Stimulated activated CD4-positive, alpha-beta T cell treated with anti-CD3 and anti-CD28 coated beads, Interleukin-1b, Interleukin-23, amount 100 ng/mL, for 1 hour (primary cell): ENCODE measurements at places on chromosomes 2 and 18.

DNA sequence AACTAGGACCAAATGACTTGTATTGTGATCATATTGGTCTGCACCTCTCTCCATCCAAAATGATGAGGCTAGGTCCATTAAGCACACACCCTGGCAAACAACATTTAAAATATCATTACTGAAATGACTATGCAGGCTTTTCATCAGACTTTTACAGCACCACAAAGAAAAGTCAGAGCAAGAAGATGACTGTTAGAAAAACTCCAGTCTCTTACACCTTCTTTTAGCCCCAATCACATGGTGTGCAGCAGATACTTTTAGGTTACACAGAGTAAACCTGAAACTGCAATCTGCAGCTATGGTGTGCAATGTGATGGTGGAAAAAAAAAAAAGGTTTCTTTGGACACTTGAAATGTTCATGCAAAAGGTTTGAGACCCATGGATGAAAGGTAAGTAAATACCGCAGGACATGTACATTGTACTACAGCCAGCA is 5.4 kb upstream of the POLI start:
- no peak for DNase-seq

DNA sequence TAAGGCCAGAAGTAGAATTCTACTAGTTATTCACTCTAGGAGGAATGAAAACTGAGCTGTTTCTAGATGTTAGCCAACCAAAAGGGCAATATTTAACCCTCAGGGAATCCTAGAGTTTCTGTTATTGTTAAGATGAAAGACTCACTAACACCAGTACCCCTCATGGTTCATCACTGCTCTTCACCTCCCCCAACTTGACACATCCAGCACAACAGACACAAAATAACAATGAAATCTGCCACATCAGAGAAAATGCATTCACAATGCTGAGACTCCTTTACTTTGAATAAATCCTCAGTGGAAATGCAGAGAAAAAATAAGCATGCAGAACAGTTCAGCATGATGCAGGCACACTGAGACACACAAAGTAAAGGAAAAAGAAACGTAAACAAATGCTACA is 111.3 kb downstream of the RIF1 start:
- DNase-seq: no peak

GRCh38 chr2:200609028-200609614 is 23.3 kb downstream of the AOX1 start:
- DNase-seq: no peak

DNA sequence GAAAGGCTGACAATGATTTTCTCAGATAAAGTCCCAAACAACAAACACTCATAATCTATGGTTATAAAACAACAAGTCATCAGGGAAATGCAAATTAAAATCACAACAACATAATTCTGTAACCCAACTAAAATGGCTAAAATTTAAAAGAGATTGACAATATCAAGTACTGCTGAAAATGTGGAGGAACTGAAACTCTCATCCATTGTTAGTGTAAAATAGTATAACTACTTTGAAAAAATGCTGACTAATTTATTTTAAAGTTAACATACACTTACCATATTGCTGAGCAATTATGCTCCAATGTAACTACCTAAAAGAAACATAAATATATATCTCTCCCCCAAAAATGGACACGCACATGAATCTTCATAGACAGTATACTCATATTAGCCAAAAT is 245.9 kb upstream of the SPOPL start:
- no peak for DNase-seq

DNA sequence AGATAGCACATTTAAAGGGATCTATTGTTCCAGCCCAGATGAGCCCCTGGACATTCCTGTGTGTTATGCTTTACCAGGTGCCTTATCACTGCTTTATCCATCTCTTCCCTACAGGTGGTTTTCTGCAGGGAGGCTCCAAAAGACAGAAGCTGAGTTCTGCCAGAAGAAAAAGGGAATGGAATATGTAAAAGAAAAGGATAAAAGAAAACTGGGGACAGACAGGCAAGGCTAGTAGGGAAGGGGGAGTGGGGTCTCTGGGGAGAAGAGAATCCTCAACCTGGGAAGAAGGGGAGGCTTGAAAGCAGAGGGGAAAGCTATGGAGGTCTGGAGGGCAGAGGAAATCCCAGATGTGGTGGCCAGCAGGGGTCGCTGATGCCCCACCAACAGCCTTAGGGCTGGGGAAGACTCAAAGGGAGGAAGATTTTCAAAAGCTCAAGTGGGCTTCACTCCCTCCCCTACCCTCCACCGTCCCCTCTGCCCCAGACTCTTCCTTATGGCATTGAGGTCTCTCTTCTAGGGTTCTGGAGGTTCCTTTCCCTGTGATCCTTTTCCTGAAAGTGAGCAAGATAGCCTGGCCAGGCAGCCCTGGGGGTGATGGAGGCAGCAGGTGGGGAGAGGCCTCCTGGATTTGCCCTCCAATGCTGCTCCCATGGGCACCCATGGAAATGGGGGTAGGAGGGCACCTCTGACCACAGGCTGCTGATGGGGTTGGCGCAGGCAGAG is 178.1 kb upstream of the PKDCC start:
- peak; percentile 63 for DNase-seq

DNA sequence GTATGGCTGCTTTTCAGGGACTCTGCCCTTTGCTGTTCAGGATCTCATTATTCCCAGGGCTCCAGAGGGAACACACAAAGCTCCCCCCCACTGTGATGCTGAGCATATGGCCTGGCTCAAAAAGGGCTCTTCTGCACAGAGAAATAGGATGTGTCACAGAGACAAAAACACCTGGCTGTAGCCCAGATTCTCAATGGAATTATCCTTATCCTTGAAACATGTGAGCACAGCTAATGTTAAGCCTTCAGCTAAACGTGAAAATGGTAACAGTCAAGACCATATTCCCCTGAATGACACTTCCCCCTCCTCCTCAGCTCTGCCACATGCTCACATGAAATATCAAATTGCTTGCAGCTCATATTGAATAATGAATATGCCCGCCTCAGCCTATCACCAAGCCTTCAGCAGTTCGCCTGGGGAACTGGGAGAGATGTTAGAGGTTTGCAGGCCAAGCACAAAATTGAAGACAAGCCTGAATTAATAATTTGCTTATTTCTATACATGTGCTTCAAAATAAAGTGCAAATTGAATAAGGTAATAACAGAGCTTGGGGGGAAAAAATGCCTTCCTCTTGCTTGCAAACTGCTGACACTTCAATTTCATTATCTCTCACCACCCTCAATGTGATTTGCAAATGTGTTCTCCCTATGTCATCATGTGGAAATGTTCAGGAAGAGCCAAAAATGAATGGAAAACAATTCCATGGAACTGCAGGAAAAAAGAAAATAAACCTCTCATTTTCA is 181.0 kb upstream of the HNRNPA3 start:
- no peak for DNase-seq

DNA sequence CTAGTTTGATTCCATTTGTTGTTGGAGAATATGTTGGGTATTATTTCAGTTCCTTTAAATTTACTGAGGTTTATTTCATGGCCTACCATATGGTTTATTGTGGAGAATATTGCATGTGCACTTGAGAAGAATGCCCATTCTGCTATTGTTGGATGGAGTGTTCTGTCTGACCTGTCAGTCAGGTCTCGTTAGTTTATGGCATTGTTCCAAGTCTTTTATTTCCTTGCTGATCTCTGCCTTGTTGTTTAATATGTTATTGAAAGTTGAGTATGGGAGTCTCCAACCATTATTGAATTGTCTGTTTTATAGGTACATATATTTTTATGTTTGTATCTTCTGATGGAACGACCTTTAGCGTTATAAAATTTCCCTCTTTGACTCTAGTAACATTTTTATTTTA is 86.3 kb downstream of the PTPN4 start:
- DNase-seq: no peak

DNA sequence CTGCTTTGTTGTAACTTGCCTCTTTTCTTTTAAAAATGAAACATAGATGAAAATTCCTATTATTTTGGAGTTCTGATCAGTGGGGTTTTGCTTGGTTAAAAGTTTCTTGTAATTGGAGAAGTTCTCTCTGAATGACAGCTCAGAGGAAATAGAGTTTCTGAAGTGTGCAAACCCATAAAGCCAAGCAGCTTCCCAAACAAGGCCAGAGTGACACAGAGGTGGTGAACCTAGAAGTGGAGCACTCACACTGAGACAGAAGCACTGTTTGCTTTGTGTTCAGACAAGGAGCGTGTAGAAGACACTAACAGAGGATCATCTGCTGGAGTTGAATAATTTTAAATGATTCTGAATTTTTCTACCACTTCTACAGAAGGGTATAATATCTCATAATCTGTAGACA is 49.2 kb downstream of the FBXO48 start:
- DNase-seq: no peak

- DNase-seq: no peak
Measured at GRCh38 chr2:150429384-150429961, 58.0 kb downstream of the RND3 start.

DNA sequence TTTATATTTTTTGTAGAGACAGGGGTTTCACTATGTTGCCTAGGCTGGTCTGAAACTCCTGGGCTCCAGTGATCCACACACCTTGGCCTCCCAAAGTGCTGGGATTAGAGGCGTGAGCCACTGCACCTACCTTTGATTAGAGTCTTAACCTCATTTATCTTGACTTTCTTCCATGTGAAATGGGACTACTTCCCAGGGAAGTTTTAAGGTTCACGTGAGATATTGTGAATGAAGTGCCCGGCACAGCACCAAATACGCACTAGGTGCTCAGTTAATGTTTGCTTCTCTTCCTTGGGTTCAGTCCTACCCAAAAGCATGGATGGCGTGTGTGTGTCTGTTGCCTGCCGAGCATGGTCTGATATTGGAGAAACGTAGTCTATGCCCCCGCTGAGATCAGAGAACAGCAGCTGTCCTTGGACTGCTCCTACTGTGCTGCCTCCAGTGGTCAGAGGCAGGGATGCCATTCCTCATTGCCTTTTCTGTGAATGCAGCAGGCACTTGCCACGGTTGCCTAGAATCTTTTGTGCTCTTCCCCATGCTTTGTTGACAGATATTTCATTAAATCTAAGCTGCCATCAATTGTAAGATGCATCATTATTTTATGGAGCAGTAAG is 12.3 kb upstream of the TFCP2L1 start:
- DNase-seq: no peak

- no peak for DNase-seq
Measured at GRCh38 chr18:41324020-41324791, 630.8 kb upstream of the PIK3C3 start.

DNA sequence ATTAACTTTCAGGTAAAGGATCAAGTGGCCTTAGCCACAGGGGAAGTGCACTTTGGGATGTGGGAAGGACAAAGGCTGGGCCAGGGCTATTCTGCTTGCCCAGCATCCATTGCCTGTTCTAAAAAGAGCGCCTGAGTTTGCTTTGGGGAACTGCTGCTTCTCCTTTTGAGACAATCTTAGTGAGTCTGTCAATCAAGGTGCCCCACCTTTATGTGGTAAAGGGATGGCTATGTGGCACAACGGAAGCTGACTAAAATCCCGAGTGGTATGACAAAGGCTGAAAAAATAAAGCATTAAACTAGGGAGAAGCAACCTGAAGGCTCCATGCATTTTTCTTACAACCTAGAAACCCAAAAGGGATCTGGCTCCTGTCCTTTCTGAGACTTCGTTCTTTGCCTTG is 540.5 kb downstream of the SLC4A3 start:
- DNase-seq: no peak

- no peak for DNase-seq
Measured at GRCh38 chr2:225581135-225581534, 181.6 kb downstream of the NYAP2 start.

DNA sequence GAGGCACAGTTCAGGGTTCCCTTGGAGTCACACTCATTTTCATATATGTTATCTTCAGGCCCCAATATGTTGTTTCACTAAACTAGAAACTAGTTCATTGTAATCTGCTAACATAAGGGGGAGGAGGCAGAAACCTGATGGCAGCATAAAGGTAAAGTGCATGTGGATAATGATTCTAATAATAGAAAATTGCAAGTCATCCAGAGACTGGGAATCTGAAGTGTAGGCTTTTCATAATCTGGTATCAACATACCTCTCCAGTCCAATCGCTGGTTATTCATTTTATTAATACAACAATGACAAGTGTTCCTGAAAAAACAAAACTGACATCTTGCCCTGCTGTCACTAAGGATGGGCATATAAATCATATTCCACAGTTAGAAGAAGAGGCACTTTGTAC is 326.3 kb upstream of the ZNF804A start:
- DNase-seq: no peak
